ENCODE measurements at places on chromosomes 3 and 15. TPM values are rescaled to one million over a fixed set of nuclear protein-coding genes. Genes with fewer than 3 reads are reported as not detected.

- H3K4me3 ChIP-seq: no peak overlapping the region
- no peaks in the 10 kb centered on the region for H3K27me3 ChIP-seq
- H3K27ac ChIP-seq: no peak overlapping the region
- no peaks in the 10 kb centered on the region for H3K36me3 ChIP-seq
- DNase-seq: no peak
These were observed 362.4 kb upstream of the LRRC3B start for GRCh38 chr3:26260139-26260538.

DNA sequence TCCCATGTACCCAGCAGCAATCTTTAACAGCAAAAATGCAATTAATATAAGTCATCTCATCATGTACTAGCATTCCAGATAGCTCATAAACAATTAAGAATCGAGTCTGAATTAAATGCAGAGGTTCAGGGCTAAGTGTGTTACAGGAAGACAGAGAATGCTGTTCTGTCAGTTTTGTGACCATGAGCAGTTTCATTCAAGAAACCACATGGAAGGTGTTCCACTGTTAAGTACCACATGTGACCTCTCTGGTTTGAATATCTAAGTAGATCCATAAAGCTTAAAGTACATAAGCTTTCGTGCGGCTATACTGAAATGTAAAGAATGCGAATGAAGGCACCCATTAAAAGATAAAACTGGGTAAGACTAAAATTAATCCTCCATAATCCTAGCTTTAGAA is 272.3 kb downstream of the IL5RA start:
- no peaks in the 10 kb centered on the region for H3K36me3 ChIP-seq
- no peak overlapping the region for H3K4me3 ChIP-seq
- H3K27me3 ChIP-seq: no peaks in the 10 kb centered on the region
- DNase-seq: no peak
- no peaks in the 10 kb centered on the region for H3K4me1 ChIP-seq

- H3K4me1 ChIP-seq: peaks cover 3% of the 10 kb centered on the region
- H3K27me3 ChIP-seq: peaks cover 34% of the 10 kb centered on the region
- H3K4me3 ChIP-seq: no peak overlapping the region
- no peaks in the 10 kb centered on the region for H3K36me3 ChIP-seq
- H3K27ac ChIP-seq: no peak overlapping the region
These were observed 13.2 kb upstream of the AEN start for GRCh38 chr15:88607951-88608350.

DNA sequence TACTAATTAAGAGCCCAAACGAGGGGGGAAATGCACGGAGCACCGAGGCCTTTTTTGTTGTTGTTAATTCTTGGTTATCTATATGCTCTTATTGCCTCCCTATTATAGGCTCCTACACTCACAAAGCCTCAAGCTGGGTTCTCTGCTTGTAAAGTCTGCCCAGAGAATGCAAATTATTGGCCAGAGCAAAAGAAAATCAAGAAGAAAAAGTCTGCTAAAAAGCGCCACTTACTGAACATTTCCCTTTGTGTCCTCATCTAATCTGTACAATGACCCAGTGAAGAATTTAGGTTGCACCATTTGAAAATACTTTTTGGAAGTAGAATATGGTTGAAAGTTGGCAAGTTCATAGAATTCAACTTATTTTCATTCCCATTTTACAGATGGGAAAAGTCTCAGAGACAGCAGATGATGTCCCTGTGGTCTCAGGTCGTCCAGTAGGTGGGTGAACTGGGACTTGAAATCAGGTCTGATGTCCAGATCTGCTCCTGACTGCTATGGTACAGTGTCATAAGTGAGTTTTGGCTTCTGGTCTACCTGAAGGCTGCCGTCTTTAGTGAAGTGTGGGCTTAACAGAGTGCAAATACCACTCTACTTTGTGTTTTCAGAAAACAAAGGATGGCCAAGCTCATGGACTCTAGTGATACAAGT is 1.1 kb upstream of the TNFAIP8L3 start:
- peak overlapping the region; percentile 65 for H3K4me3 ChIP-seq
- H3K27ac ChIP-seq: no peak overlapping the region
- H3K36me3 ChIP-seq: no peaks in the 10 kb centered on the region
- H3K27me3 ChIP-seq: peaks cover 31% of the 10 kb centered on the region
- DNase-seq: no peak

GRCh38 chr3:155494332-155494731 is 200.8 kb upstream of the STRIT1 start:
- DNase-seq: no peak
- no peak overlapping the region for H3K27ac ChIP-seq
- H3K4me1 ChIP-seq: no peaks in the 10 kb centered on the region

DNA sequence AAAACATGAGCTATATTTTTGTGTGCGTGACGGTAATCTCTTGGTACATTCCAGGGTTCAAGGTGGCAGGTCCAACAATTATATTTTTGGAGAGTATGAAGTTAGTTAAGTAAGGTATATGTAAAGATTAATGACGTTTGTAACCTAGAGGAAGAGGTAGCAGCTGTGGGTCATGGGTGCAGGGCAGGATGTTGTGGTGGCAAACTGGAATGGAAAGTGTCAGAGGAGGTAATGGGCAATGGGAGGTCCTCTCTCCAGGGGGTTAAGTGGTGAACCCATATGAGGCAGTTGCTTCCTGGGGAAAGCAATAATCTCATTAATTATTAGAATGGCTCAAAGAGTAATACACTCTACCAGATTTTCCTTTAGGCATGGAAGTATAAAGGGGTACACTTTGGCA is 1.0 kb upstream of the CD200R1L start:
- no peaks in the 10 kb centered on the region for H3K36me3 ChIP-seq
- DNase-seq: no peak
- H3K4me1 ChIP-seq: no peaks in the 10 kb centered on the region
- no peak overlapping the region for H3K4me3 ChIP-seq
- H3K27ac ChIP-seq: no peak overlapping the region
- no peaks in the 10 kb centered on the region for H3K27me3 ChIP-seq

- H3K36me3 ChIP-seq: peaks cover 18% of the 10 kb centered on the region
- peaks cover 27% of the 10 kb centered on the region for H3K4me1 ChIP-seq
- H3K27ac ChIP-seq: peak overlapping the region; percentile 80
These were observed 46.4 kb downstream of the DNASE1L3 start for GRCh38 chr3:58164199-58164879.

DNA sequence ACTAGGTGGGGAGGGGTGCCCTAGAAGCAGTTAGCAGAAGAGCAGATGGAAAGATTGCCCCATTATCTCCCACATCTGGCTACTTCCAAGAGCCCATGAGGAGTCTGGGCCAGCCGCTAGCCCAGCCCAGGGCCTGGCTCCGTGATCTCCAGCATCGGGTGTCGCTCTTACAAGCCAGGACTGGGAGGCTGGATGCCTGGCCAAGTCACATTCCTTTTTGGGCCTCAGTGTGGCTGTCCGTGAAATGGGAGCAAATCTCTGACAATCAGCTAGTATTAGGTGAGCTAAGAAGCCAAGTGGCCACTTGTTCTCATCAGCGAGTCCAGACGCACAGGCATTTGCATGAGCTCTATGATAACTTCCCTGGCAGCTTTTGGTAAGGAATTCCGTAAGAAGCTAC is 23.3 kb upstream of the DOCK3 start:
- no peak for DNase-seq
- no peaks in the 10 kb centered on the region for H3K27me3 ChIP-seq
- no peak overlapping the region for H3K27ac ChIP-seq
- no peaks in the 10 kb centered on the region for H3K4me1 ChIP-seq

DNA sequence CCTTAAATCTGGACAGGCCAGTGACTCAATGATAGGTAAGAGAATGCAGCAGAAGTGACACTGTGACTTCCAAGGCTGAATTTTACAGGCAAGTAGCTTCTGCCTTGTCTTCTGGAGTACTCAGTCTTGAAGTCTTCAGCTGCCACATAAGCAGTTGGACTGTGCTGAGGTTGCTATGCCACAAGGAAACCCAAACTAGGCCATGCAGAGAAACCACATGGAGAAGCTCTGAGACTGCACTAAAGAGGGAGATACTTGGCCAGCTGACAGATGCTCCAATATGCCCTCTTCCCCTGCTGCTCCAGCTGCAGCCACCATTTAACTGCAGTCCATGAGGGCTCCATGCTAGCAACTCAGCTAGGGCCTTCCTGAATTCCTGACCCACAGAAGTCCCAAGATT is 119.4 kb upstream of the GADL1 start:
- H3K36me3 ChIP-seq: no peaks in the 10 kb centered on the region
- H3K27ac ChIP-seq: no peak overlapping the region
- no peak for DNase-seq
- no peak overlapping the region for H3K4me3 ChIP-seq
- no peaks in the 10 kb centered on the region for H3K27me3 ChIP-seq

DNA sequence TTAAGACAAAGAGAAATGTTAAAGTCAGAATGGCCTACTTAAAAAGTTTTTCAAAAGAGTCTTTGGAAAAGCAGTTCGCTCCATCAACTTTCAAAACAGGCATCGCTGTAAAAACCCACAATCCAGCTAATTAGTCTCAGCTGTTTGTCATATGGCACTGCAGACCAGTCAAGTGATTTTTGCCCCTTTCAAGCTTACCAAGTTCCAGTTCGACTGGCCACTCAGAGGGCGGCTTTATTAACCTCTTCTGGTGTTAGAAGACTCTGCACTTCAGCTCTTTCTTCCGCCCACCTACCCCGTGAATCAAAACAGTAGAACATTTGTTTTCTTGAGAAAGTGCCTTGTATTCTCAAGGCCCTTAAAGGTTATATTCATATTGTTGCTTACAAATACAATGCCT is 19.3 kb downstream of the RAB27A start:
- no peak overlapping the region for H3K4me3 ChIP-seq
- no peak for DNase-seq
- H3K36me3 ChIP-seq: no peaks in the 10 kb centered on the region
- no peak overlapping the region for H3K27ac ChIP-seq
- H3K27me3 ChIP-seq: no peaks in the 10 kb centered on the region

DNA sequence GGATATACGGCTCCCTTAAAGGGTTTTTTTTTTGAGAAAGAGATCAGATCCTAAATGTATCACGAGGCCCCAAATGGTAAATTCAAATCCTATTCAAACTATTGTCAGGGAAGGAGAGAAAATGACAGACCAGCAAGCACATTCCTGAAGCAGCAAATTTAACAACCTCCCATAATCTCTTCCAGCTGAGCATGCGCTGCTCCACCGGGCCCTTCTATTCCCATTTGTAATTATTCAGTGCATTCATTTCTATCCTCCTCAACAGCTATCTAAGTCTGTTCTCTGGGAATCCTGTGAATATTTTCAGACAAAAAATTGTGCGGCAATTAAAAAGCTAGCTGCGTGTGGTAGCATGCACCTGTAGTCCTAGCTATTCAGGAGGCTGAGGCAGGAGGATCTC is 43.2 kb downstream of the MAGI1 start:
- H3K36me3 ChIP-seq: no peaks in the 10 kb centered on the region
- DNase-seq: no peak
- H3K4me1 ChIP-seq: peaks cover 3% of the 10 kb centered on the region
- H3K27me3 ChIP-seq: no peaks in the 10 kb centered on the region
- H3K27ac ChIP-seq: no peak overlapping the region

- no peaks in the 10 kb centered on the region for H3K36me3 ChIP-seq
- peak; percentile 56 for DNase-seq
- H3K27me3 ChIP-seq: peaks cover 3% of the 10 kb centered on the region
- no peak overlapping the region for H3K27ac ChIP-seq
- H3K4me1 ChIP-seq: peaks cover 3% of the 10 kb centered on the region
- peak overlapping the region; percentile 63 for H3K4me3 ChIP-seq
These were observed 1.4 kb downstream of the ST6GAL1 start for GRCh38 chr3:186931532-186932280.

DNA sequence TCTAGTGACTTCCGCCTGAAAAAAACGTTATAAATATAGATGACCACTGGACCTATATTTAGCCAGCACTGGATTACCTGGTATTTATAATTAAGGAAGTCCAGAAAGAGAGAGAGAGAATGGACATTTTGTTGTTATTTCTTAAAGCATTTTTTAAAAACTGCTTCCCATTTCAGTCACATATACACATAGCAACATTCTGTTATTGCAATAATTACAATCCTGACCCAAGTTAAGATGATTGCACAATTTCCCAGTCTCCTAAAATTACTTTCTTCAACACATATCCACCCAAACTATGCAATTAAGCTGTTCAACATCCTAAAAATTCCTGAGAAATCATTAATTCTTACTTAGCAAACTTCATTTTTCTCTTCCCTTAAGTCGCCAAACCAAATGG is 37.7 kb downstream of the PCSK6 start:
- no peak for DNase-seq
- no peak overlapping the region for H3K27ac ChIP-seq
- H3K36me3 ChIP-seq: no peaks in the 10 kb centered on the region
- no peak overlapping the region for H3K4me3 ChIP-seq
- H3K27me3 ChIP-seq: no peaks in the 10 kb centered on the region

- H3K27ac ChIP-seq: no peak overlapping the region
- H3K27me3 ChIP-seq: no peaks in the 10 kb centered on the region
These were observed 21.5 kb downstream of the CFAP161 start for GRCh38 chr15:81155375-81156218.

GRCh38 chr3:188125076-188125475 is 28.9 kb upstream of the LPP start:
- DNase-seq: no peak
- no peaks in the 10 kb centered on the region for H3K4me1 ChIP-seq
- H3K27me3 ChIP-seq: no peaks in the 10 kb centered on the region
- H3K36me3 ChIP-seq: no peaks in the 10 kb centered on the region

GRCh38 chr15:23567921-23568320 is 2.4 kb downstream of the MKRN3 start:
- H3K4me1 ChIP-seq: no peaks in the 10 kb centered on the region
- no peak overlapping the region for H3K4me3 ChIP-seq
- no peak for DNase-seq
- no peak overlapping the region for H3K27ac ChIP-seq
- H3K27me3 ChIP-seq: no peaks in the 10 kb centered on the region

DNA sequence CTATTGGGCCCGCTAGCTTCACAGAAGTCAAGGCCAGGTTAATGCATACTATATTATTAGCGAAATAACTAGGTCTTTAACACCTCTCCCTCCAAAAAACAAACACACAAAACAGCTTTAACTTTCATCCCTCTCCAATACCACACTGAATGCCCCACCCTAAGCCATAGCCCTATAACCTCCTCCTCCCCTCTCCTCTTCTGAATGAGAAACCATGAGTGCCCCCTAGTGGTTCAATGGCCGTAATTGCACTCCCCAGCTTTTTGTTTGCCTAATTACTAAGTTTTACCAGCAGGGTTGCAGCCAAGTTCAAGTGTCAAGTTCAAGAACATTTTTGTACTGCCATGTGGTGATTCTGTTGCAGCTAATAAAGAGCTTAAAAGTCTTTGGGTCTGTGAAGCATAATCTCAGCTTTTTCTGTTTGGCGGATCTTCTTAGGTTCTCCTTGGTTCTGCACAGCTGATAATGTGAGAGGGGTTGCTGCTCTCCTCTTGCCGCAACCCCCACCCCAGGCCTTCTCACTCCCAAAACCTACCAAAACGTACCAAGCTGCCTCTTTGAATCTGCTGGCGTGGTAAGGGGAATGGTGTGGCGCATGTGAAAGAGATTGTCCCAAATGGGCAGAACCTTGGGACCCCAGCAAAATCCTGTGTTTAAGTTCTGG is 57.9 kb downstream of the RPL22L1 start:
- H3K27ac ChIP-seq: peak overlapping the region; percentile 56
- H3K4me1 ChIP-seq: peaks cover 16% of the 10 kb centered on the region
- no peaks in the 10 kb centered on the region for H3K27me3 ChIP-seq
- H3K4me3 ChIP-seq: no peak overlapping the region
- H3K36me3 ChIP-seq: no peaks in the 10 kb centered on the region
- peak; percentile 71 for DNase-seq

- H3K4me1 ChIP-seq: no peaks in the 10 kb centered on the region
- DNase-seq: no peak
- no peak overlapping the region for H3K27ac ChIP-seq
- H3K4me3 ChIP-seq: no peak overlapping the region
These were observed 920.6 kb upstream of the CFAP20DC start for GRCh38 chr3:59970376-59970775.

The GOLGA6L7 gene
- total RNA-seq: not detected

The TMEM115 gene
- 39.3 TPM for total RNA-seq

The BFSP2 gene
- total RNA-seq: not detected

The ZNF80 gene
- not detected for total RNA-seq

The EFCC1 gene
- total RNA-seq: not detected

The GOLGA6B gene
- not detected for total RNA-seq

The GOLGA8K gene
- total RNA-seq: under 0.01 TPM

The OR5K2 gene
- not detected for total RNA-seq

The BCL6 gene
- total RNA-seq: 32.6 TPM

All from fibroblast of lung (primary cell).